Cardiac septum (tissue), 1 donor: ENCODE measurements at places on chromosomes 12 and 14. TPM values are rescaled to one million over a fixed set of nuclear protein-coding genes. Genes with fewer than 3 reads are reported as not detected.

PTPRO gene
- total RNA-seq = 1.2 TPM

SLCO1C1 gene
- total RNA-seq = 1.8 TPM

PRR4 gene
- total RNA-seq = 2.6 TPM

WNT5B gene
- total RNA-seq = 0.43 TPM

AQP6 gene
- total RNA-seq = not detected

ADAM21 gene
- 0.54 TPM for total RNA-seq

PNMA1 gene
- total RNA-seq = 45.9 TPM

KRT73 gene
- total RNA-seq = not detected

- peak; percentile 57 for DNase-seq
Measured at GRCh38 chr12:52305921-52306705, 14.8 kb upstream of the KRT81 start.

DNA sequence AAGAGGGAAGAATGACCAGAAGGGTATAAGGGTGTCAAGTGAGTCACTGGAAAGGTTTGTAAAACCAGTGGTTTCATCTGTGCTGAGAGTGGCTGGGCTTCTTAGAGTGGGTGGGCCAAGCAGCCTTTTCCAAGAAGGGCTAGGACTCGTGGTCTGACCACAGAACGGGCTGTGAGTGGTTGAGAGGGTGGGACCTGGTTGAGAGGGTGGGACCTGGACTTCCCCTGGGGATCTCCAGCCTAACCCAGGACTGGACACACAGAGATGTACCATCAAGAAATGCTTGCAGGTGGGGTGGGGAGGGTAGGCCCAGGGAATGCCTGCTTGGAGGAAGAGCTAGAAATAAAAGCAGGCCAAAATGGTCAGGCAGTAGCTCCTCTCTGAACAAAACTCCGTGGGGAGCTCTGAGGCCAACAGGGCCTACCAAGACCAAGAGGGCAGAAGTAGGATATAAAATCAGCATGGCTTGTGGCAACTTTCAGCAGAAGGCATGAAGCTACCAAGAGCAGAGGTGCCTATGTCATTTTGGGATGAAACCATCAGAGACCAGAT, 140.5 kb downstream of the FOXN3 start:
- no peak for DNase-seq

DNA sequence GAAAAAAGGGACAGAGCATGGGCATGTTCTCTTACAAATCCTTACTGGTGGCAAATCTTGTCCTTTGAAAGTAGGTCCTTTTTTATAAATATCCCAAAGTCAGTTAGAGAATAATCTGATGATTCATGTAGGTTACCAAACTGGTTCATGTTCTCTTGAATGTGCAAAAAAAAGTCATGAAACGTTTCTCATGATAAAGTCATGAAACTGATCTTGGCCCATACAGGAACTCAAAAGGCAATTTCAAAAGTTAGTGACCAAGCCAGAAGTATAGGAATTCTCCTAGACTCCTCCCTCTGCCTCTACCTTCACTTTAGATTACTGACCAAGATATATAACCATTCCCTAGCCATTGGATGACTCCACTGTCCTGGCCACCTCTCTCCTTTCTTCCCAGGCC, 27.3 kb upstream of the SPTSSA start:
- DNase-seq = no peak

GRCh38 chr14:68784978-68785533, 7.8 kb downstream of the ZFP36L1 start:
- peak; percentile 65 for DNase-seq

DNA sequence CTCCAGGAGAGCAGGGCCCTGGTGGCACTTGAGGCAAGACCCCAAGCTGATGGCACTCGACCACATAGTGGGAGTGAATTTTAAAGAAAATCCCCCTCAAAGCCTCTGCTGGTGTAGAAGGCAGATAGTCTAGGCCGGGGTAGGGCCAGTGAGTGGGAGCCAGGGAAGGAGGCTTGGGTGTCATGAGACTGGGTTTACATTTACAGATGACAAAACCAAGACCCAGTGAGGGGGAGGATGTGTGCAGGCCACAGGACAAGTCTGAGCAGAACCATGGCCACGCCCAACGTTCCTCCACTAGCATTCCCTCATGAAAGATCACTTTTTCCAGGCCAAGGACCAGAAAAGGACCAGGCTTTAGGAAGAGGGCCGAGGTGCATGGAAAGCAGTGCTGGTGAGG, 42.0 kb downstream of the EVL start:
- peak; percentile 75 for DNase-seq

DNA sequence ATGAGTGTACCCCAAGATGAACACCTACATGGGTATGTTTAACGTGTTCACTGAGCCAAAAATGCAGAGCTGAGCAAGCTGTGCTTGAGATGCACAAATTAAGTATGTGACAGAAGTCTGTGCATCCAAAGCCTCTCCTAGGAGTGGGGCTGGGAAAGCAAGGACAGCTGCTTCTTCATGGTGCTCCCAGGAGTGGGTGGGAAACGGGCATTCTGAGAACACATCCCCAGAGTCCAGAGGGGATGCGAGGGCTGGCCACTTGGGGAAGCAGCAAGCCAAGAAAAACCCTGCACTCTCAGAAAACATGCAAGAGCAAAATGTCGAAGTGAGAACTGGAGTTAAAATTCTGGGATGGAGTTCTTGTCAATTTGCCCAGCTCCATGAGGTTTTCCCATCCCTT, 414.3 kb downstream of the BCAT1 start:
- DNase-seq = no peak

- DNase-seq = no peak
Measured at GRCh38 chr12:118188690-118189371, 52.9 kb downstream of the PEBP1 start.

- DNase-seq = no peak
Measured at GRCh38 chr14:91221270-91221669, 23.2 kb downstream of the GPR68 start.

DNA sequence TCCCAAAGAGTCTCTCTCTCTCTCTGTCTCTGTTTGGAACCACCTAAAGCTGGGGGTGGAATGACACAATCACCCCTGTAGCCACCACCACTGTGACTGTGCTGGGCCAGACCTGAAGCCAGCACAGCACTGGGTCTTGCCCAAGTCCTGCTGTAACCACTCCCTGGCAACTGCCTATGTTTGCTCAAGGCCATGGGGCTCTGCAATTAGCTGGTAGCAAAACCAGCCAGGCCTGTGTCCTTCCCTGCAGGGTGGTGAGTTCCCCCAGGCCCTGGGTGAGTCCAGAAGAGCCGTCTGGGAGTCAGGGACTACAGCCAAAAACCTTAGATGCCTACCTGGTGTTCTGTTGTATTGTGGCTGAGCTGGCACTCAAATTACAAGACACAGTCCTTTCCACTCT, 50.8 kb downstream of the DGLUCY start:
- DNase-seq = no peak

GRCh38 chr12:21691515-21691914, 33.9 kb upstream of the LDHB start:
- DNase-seq = no peak

GRCh38 chr12:19992311-19992710, 376.0 kb upstream of the PDE3A start:
- no peak for DNase-seq

- DNase-seq = no peak
Measured at GRCh38 chr14:66224492-66225178, 261.5 kb upstream of the CCDC196 start.

GRCh38 chr12:123617580-123617979, 15.7 kb downstream of the DDX55 start:
- peak; percentile 4 for DNase-seq

GRCh38 chr12:75982169-75982564, 49.4 kb downstream of the PHLDA1 start:
- DNase-seq = no peak

GRCh38 chr12:14239935-14240872, 125.3 kb upstream of the ATF7IP start:
- no peak for DNase-seq

GRCh38 chr14:106067935-106068334, 541.6 kb downstream of the TMEM121 start:
- no peak for DNase-seq

DNA sequence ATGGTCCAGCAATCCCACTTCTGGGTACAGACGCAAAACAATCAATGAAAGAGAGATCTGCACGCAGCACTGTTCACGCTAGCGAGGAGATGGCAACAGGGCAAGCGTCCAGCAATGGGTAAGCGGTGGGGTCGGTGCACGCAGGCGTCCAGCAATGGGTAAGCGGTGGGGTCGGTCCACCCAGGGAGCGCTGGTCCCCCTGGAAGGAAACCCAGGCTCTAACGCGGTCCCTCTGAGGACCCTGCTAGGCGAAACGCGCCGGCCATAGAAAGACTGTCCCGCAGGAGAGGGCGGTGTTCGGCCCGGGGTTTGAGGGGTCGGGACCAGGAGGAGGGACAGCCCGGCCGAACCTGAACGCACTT, 618 bp upstream of the PGAM5 start:
- no peak for DNase-seq

DNA sequence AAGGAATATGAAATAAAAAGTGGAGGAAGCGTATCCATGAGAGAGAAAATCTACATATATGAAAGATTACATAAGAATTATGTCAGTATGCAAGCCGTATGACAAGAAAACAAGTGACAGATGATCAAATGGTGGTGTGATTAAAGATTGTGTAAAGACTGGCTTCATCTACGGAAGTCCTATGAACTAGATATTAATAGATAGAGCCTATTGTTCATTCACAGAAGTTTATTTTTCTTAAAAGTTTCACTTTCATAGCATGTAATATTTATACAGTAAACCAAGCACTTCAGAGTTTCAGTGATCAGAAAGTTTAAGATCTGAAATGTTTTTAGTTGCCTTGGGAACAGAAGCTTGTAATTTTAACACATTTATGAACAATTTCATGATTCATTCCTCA, 84.5 kb downstream of the VRK1 start:
- DNase-seq = no peak

GRCh38 chr14:101082436-101083384, 179.2 kb upstream of the RTL1 start:
- peak; percentile 53 for DNase-seq

- DNase-seq = no peak
Measured at GRCh38 chr12:28611449-28611848, 421.2 kb downstream of the CCDC91 start.

GRCh38 chr14:99028041-99028440, 244.0 kb downstream of the BCL11B start:
- no peak for DNase-seq

GRCh38 chr14:61690982-61691381, 4.3 kb upstream of the HIF1A start:
- no peak for DNase-seq

GRCh38 chr12:130405332-130405731, 67.6 kb downstream of the PIWIL1 start:
- DNase-seq = no peak

- DNase-seq = no peak
Measured at GRCh38 chr14:77580964-77581505, 35.4 kb downstream of the SPTLC2 start.

DNA sequence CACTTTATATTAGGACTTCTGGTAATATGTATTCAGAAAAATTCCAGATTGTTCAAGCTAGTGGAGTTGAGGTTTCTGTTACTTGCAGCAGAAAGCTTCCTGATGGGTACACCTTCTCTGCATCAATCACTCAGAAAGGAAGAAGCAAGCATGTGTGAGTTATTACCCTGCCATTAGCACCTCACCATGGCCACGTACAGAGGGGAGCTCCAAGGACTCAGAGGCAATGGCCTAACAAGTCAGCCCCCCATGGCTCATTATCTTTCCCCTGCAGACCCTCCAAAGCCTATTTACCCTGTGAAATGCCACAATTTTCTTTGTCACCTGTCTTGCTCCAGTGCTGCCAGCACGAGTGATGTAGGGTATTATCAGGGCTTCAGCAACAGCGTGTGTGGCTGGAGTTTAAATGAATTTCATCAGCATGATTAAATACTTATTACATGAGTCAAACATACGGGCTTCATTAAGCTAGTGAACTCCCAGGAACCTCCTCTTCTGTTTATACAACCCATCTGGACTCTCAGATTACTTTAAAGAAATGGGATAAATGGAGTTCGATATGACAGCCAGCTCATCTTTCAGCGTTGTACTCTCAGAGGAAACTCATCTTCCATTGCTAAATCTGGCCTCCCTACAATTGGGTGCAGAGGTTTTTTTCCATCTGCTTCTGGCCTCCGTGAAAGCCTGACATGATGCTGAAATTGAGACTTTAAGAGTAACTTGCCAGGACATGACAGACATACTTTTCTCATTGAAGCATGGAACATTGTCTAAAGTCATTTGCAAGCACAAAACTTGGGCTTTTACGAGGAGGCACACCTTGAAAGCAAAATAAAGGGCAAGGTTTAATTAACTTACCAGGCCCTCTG, 135.9 kb downstream of the TMEM30B start:
- no peak for DNase-seq

- no peak for DNase-seq
Measured at GRCh38 chr12:115583591-115583990, 693.9 kb downstream of the MED13L start.

GRCh38 chr12:25950329-25951115, 8.0 kb upstream of the RASSF8 start:
- DNase-seq = no peak

GRCh38 chr14:28767030-28767852, 654 bp downstream of the FOXG1 start:
- no peak for DNase-seq

- DNase-seq = no peak
Measured at GRCh38 chr12:93507165-93507564, 39.9 kb downstream of the MRPL42 start.

GRCh38 chr12:56537546-56537945, 15.9 kb downstream of the RBMS2 start:
- DNase-seq = no peak

- DNase-seq = no peak
Measured at GRCh38 chr14:22522466-22522957, 66.5 kb downstream of the DAD1 start.

GRCh38 chr14:56378475-56378877, 201.1 kb upstream of the TMEM260 start:
- no peak for DNase-seq

- DNase-seq = no peak
Measured at GRCh38 chr12:28543021-28543890, 353.0 kb downstream of the CCDC91 start.
